ENCODE measurements at places on chromosomes 11 and 22.

DNA sequence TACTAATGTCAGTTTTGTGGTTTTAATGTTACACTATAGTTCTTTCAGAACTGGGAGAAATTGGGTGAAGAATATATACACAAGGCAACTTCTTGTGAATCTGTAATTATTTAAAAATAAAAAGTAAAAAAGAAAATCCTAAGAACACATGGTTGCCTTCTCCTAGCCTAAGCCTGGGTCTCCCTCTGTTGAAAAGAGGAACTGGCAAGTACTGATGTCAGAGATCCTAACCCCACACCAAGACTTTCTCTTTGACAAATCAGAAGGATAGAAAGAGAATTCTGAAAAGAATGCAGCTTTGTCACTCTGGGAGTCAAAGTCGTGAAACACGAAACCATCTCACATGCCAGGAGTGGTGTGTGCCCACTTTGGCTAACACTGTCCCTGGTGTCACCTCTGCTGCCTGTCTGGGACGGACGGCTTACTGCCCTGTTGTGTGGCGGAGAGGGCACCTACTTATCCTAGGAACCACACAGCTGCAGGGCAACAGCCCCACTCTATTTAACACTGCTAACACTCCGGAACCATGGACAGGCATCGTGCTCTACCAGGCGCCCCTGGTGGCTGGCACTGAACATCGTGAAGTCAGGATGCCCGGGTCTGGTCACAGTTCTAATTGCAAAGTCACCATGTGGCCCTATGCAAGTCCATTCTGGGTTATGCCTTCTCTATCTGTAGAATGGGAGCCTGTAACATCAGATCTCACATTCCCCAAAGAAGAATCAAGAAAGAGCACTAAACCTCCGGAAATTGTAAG, 108.7 kb upstream of the CD82 start:
- no peak for DNase-seq

DNA sequence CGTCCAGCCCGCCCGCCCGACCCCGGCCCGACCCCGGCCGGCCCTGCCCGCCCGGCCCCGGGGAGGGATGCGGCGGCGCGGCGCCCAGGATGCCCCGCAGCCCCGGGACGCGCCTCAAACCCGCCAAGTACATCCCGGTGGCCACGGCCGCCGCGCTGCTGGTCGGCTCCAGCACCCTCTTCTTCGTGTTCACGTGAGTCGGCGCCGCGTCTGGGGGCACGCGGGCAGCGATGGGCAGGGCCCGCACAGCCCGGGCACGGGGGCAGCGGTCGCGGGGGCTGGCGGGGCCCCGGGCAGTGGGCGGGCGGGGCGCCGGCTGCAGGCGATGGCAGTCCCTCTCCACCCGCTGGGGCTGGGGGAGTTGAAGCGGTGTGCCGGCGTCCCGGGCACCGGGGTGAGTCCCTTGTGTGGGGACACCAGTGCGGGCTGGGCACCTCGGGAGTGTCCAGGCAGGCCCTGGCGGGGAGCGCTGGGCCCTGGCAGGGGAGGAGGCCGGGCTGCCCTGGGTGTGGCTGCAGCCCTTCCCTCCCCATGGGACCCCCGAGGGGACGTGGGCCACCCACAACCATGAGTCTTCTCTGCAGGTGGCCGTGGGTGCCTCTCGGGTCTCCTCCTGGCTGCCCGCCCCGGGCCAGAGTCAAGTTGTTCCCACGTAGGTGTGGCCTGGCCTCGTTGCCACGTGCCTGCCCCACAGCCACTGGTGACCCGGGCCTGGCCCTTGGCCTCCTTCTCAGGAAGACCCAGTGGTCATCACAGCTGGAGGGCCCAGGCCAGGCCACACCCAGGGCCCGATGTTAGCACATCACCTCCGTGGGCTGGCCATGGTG, 468 bp downstream of the ZDHHC8 start:
- no peak for DNase-seq

DNA sequence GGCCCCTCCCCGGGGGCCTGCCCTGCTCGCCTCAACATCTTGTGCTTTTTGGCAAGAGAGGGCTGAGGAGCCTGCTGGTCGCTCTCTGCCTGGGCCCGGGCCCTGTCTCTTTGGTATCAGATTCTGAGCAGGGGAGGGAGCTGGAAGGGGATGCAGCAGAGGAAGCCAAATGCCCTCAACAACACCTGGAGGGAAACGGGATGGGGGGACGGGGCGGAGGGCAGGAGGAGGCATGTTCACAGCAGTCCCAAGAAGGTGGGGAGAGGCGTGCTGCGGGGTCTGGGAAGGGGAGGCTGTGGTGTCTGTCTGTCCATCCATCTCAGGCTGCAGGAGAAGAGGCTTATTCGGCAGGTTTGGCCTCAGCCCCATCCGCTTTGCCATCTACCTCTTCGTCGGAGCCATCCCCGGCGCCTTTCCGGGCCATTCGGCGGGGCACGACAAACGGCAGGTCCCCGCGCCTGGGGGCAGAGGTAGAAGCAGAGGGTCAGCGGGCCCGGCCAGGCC, 29.4 kb downstream of the APOL1 start:
- no peak for DNase-seq

DNA sequence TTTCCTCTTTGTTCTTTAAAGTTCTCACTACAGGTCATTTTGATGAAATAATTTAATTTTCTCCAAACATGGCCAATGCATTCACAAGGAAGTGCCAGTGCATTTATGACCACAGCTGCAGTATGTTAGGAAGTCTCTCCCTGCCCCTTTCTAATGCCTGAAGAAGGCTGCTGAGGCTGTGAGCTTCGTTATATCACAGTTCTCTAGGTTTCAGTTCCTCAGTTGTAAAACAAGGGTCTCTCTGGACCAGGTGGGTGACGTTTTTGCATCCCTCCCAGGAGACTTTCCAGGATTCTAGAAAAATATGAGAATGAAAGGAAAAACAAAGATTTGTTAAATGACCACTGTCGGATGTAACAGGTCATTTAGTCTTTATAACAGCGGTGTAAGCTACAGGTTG, 171.6 kb downstream of the LARGE1 start:
- DNase-seq, result no peak

GRCh38 chr11:41459465-41460401, at the start of gene LRRC4C:
Gene LRRC4C, minus strand, starts transcription at chr11:41459652.
- no peak for DNase-seq

GRCh38 chr11:127105593-127106541, 105.3 kb upstream of the KIRREL3 start:
- DNase-seq, result peak; percentile 3

All from LNCaP clone FGC (cell line).